ENCODE measurements at places on chromosomes 1 and 21.

DNA sequence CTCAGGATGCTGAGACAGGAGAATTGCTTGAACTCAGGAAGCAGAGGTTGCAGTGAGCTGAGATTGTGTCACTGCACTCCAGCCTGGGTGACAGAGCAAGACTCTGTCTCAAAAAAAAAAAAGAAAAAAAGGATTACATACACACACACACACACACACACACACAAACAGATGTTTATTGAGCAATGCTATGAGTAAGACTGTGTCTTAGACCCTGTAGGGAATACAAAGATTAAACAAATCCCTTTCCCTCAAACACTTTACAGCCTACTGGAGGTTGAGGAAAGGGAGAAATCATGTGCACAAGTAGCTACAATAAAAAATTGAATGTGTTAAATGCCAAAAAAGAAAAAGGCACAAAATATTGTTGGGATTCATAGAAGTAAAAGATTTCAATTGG lies 58.1 kb downstream of the RPAP2 start:
- DNase-seq = peak; percentile 48

DNA sequence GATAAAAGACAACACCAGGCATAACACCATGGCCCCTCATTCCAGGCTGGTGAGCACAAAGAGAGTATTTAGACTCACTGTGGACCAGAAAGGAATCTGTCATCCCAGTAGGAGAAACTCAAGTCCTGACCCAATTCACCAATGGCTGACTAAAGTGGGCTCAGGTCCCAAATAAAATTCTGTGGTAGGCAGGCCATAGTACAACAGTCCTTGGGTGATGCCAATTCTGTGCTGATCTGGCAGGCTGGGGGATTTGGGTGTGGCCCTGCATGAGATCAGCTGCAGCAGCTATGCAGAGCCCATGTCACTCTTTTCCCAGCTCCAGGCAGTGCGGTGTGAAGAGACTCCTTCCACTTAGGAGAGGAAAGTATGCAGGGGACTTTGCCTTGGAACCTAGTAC lies 245.1 kb downstream of the LBR start:
- DNase-seq = no peak

DNA sequence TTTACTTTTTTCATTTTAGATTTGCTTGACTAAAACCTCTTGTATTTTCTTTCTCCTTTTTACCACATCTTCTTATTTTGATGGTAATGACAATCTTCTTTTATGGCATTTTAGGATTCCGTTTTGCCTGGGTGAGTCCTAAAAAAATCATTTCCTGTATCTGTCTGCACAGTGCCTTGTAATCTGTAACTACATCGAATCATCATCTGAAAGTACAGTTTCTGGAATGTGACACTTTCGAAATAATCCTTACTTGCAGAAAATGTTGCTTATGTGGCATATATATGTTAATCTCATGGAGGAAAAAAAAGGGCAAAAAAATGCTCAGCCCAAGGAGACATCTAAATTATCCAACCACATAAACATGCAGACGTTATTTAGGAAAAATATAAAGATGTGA lies 29.0 kb downstream of the GREM2 start:
- no peak for DNase-seq

DNA sequence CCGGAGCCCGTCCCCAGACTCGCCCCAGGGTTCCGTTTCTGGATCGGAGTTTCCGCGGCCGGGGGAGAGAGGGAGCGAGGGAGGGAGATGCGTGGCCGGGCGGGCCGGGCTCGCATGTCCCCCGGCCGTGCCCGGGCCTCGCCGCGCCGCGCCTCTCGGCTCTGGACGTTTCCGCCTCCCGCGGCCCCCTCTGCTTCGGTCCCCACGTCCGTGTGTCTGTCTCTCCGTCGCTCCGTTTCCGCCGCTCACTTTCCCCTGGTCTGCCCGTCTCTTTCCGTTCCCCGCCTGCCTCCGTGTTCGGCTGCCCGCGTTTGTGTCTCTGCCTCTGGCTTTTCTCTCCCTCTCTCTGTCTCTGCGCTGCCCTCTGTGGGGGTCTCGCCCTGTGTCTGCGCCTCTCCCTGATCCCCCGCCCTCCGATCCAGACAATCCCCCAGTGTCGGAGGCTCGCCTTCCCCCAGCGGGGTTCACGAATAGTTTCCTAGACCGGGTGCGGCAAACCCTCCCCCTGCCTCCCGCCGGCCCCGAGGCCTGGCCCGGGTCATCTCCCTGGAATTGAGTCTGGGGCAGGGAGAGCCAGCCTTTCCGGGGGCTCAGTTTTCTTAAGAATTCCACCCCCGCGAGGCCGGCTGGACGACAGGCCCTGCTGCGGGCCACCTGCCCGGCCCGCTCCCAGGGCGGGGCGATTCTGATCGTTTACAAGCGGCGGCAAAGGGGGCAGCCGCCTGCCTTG lies 735 bp downstream of the NBL1 start:
- no peak for DNase-seq

GRCh38 chr1:206082831-206083695 lies 30.1 kb downstream of the RHEX start:
- DNase-seq = no peak

- no peak for DNase-seq
Observed at GRCh38 chr1:18452550-18452949, 28.2 kb upstream of the KLHDC7A start.

DNA sequence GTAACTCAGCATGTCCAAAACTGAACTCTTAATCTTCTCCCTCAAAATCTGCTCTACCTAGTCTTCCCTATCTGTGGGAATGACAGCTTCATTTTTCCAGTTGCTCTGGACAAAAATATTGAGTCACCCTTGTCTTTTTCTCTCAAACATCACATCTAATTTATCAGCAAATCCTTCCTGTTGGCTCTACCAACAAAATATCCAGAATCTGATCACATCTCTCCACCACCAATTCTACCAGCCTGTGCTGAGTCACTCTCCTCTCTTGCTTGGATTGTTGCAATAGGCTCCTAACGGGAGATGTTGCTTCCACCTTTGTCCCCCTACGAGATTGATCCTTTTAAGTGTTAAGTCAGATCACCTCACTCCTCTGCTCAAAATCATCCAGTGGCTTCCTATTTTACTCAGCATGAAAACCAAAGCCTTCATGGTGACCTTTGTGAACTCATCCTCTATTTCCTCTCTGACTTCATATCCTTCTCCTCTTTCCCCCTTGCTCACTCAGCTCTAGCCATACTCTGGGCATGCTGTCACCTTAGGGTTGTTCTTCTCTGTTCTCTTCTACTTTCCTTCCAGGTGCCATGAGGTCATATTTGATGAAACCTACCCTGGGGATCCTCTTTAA lies 21.5 kb upstream of the SMYD2 start:
- DNase-seq = no peak

All from GM04503 (cell line).